Caki2 (cell line): ENCODE measurements at places on chromosomes 2 and 18.

DNA sequence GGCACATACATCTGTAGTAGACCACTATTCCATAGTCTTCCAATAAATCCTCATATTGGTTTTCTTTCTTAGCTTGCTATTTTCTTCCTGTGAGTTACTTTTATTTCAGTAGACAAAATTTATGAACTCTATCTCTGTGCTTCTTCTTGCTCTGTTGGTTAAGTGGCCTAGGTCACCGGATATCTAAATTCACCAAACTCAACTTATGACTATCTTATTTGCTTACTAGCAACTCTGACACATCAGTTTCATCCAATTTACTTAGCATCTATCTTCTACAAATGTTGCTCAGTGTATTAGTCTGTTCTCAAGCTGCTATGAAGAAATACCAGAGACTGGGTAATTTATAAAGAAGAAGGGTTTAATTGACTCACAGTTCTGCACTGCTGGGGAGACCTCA, 432.5 kb upstream of the FSIP2 start:
- no peak for DNase-seq

GRCh38 chr2:71643674-71644357, 190.5 kb downstream of the DYSF start:
- no peak for DNase-seq

DNA sequence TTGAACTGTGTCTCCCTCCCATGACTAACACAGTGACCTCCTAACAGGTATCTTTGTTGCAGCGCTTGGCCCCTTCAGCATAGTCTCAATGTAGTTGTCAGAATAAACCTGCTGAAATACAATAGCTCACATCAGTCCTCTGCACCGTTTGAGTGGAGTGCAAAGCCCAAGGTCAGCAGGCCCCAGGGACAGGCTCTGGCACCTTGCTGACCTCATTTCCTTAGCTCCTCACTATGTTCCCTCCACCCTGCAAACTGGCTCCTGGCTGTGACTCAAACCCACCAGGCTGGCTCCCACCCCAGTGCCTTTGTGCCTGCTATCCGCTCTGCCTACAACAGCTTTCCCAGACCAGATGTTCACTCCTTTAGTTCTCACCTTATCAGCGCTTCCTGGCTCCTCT, 146.7 kb downstream of the LRATD1 start:
- no peak for DNase-seq

DNA sequence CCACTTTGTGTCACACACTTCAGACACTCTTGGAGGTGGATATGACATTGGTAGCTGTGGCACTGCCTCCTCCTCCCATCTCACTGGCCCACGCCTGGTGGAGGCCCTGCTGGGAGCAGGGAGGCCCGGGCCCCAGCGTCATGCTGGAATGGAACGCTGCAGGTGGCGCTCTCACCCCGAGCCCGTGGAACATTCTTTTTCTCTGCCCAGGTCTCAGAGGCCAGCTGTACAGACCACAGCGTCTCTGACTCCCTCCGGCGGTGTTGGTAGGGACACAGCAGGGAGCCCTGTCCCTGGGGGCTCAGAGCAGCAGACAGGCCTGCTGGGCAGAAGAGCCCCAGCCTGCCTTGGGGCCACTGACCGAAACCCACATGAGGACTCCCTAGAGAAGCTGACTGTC, 218.1 kb downstream of the TWIST2 start:
- DNase-seq: no peak
